AML-193 (cell line): ENCODE measurements at places on chromosomes 2 and 18.

GRCh38 chr2:23618794-23619530 lies 234.0 kb downstream of the KLHL29 start:
- no peak for DNase-seq

DNA sequence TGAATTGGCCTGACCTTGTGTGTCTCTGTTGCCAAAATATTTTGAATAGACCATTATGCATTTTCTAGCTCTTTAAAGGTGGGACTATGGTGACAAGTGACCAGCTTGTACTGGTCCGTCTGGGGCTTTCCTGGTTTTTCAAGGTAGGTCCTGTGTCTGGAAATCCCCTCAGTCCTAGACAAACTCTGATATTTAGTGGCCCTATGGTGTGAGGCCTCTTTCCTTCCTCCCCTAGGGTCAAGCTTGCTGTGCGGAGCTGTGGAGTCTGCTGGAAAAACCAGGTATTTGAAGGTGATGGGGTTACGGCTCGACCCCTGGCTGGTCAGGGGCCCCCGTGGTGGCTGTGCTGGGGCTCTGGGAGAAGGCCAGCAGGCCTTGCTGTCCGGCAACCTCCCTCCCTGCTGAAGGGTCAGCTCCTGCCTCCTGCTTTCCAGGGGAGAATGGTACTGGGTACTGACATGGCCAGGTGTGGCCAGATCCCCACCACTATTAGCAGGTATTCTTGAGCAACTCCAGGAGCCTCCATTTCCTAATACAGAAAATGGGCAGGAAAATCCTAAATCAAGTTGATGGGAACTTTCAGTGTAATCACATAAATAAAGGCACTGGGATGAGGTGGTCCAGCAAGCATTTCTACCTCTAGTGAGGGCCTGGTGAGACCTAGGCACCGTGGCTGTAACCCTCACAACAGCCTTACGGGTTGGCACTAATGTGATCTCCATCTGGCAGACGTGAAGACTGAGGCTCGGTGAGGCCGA lies 86.2 kb upstream of the HS6ST1 start:
- no peak for DNase-seq

DNA sequence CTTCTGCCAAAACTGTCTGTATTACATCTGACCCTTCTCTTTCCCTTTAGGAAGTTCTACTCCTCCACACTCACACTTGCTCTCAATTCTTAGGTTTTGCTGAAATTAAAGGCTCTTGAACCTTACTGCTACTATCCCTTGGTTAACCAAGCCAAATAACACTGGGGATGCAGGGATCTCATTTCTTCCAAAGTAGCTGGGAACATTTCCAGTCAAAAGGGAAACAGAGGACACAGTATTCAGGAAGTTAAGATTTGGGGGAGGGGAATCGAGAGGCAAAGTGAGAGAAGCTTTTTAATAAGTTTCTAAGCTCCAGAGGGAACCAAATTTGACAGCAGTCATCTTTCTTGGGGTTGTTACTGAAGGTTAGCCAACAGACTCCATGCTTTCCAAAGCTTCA lies 6.2 kb downstream of the SEPTIN2 start:
- no peak for DNase-seq

GRCh38 chr2:118699447-118700175 lies 147.8 kb downstream of the EN1 start:
- DNase-seq = no peak

DNA sequence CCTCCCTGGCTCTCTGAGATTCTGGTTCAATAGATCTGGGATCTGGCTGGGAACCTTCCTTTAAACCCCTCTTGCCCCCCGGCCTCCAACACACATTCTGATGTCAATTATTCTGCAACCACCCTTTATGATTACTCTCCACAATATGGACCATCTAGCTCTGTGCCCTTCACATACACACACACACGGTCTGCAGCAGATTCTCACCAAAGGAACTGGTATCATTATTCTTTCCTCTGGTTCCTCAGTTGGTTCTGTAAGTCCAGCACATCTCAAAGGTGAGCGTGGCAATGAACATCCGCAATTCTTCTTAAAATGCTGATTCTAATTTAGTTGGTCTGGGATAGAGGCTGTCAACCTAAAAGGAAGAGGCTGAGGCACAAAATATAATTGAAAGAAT lies 2.8 kb upstream of the TMEM163 start:
- no peak for DNase-seq

DNA sequence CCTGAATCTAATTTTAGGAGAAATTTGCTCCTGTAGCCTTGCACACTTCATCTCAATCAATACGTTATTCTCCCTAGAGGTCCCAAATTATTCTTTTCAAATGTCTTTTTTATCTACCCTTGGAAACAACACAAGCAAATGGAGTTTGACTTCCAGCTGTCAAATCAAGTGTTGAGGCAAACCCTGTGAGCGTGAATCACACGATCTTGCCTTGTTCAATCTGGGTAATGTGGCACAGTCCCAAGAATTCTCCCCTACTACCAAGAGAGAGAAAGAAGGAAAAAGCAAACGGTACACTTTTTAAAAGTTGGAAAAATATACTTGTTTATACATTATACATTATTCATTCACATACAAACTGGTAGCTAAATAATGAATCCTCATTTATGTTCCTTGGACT lies 2035.3 kb upstream of the CELF4 start:
- no peak for DNase-seq

- DNase-seq = no peak
Measured at GRCh38 chr2:232835687-232836208, 34.3 kb upstream of the SNORC start.

- no peak for DNase-seq
Measured at GRCh38 chr18:6681331-6681875, 48.1 kb upstream of the ARHGAP28 start.

GRCh38 chr2:215601990-215602721 lies 166.3 kb upstream of the FN1 start:
- no peak for DNase-seq

DNA sequence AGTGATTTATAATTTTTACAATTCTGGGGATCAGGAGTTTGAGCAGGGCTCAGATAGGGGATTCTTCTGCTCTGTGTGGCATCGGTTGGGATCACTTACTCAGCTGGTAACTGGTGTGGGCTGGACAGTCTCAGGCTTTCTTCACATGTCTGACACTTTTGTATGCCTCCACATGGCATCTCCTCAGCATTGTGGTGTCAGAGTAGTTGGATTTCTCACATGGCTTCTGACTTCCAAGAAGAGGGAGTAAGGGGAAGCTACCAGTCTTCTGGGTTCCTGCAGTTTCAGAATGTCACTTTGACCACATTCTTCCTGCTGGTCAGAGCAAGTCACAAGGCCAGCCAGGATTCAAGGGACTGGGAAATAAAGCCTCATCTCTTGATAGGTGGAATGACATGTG lies 55.6 kb downstream of the NCOA1 start:
- DNase-seq = no peak

GRCh38 chr2:8565399-8566154 lies 116.3 kb upstream of the ID2 start:
- no peak for DNase-seq

- DNase-seq = no peak
Measured at GRCh38 chr2:24515335-24515734, 24.3 kb downstream of the NCOA1 start.

GRCh38 chr2:8268172-8268783 lies 413.6 kb upstream of the ID2 start:
- no peak for DNase-seq

GRCh38 chr18:374721-375168 lies 106.9 kb upstream of the THOC1 start:
- DNase-seq = no peak

- no peak for DNase-seq
Measured at GRCh38 chr2:119059287-119059686, 99.3 kb downstream of the C1QL2 start.

- DNase-seq = no peak
Measured at GRCh38 chr18:13237073-13237472, 18.5 kb downstream of the LDLRAD4 start.
